ENCODE measurements at places on chromosomes 11 and 22.
A peak's percentile ranks its signal among the peaks of the same experiment; 100 is the strongest.

DNA sequence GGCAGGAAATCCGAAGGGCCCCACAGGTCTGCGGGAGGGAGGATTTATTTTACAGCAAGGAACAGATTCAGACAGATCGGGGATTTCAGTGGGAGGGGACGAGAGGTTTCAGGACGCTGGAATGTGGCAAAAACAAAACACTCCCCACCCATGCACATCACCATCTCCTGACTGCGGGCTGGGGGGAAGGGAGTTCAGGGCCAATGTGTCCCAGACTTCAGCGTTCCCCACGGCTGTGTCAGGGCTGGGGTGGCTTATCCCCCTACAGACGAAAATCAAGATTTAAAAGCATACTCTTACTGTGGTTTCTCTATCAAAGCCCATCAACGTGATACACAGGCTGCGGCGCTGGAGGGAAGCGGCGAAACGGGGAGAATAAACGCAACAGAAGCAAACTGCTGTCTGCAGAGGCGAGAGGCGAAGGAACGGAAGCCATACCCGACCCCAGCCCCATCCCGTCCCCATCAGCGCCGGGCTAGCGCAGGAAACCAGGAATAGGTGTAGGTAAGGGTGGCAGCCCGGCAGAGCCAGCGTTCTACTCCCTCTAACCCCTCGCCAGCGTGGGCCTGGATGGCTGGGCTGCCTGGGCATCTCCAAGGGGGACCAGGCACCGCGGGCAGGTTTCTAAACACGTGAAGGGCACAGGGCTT, 2.7 kb downstream of the TENM4 start:
- no peak for DNase-seq

- DNase-seq, result no peak
These were observed 670.2 kb downstream of the OPCML start for GRCh38 chr11:132862137-132862536.

- no peak for DNase-seq
These were observed 1.2 kb downstream of the RAG2 start for GRCh38 chr11:36596880-36597279.

DNA sequence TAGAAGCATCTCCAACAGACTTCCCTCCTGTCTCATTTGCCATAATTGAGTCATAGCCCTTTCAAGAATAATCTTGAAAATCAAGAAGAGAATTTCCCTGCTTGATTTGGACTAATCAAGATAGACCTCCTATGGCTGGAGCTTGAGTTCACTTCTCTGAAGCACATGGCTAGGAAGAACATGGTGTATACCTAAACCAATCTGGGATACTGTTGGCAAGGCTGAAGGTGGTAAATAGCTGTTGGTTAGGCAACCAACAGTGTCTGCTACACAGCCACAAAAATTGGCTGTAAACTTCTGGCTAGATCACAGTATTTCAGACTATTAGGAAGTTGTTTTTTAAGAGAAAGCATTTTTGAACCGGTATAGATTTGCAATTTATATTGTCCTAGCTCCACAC, 4.9 kb downstream of the CRYAB start:
- no peak for DNase-seq

GRCh38 chr11:86621854-86622253, 50.6 kb downstream of the ME3 start:
- no peak for DNase-seq

DNA sequence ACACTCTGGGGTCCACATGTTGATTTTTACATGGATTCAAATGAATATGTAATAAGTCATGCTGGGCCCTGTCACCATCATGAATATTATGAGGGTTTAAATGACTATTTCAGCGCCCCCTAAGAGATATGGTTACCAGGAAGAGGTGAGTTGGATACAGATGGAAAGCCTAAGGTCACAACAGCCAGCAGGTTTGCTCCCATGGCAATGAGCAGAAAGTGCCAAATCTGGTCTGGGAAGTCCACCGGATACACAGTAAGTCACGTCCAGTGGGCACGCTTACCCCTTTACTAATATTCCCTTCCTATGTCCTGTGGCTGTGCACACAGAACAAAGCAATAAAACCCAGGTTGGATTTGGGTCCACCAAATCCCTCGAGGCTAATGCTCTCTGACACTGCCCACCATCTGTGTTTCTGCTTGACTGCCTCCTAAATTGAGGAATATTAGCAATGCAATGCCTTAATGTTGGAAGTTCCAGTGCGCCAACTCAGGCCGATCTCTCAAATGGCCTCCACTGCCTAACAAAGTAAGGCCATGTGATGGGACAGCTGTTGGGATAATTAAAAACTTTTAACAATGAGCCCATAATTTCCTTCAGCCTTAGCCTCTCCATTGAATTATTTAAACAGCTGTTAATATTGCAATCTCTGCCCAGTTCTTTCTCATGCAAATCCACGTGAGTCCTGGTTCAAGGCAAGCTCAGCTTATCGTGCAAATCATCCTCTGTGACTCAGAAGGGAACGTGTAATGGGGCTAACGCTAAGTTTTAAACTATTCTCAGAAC, 97.6 kb downstream of the SLC1A2 start:
- no peak for DNase-seq

- peak; percentile 37 for DNase-seq
These were observed 518 bp downstream of the KMT5B start for GRCh38 chr11:68212421-68213134.

All from stimulated activated CD8-positive, alpha-beta memory T cell treated with anti-CD3 and anti-CD28 coated beads, Interleukin-12 subunit alpha, Interleukin-12 subunit beta, amount 100 ng/mL, for 4 hours (primary cell).